ENCODE measurements at places on chromosomes 2 and 18.

DNA sequence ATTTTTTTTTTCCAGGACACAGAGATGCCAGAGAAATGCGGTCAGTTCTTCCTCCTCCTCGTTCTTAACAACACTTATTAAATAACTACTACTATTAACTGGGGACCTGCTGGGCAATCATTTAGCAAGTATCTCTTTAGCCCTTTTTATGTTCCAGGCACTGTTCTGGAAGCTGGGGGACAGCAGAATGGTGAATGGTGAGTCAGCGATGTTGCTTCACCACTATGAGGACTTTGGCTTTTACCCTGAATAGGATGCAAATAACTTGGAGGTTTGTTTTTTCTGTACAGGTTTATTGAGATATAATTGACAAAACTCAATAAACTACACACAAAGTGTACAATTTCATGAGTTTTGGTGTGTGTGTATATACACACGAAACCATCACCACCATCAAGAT, 179.9 kb upstream of the MSH6 start:
- peak; percentile 1 for DNase-seq

DNA sequence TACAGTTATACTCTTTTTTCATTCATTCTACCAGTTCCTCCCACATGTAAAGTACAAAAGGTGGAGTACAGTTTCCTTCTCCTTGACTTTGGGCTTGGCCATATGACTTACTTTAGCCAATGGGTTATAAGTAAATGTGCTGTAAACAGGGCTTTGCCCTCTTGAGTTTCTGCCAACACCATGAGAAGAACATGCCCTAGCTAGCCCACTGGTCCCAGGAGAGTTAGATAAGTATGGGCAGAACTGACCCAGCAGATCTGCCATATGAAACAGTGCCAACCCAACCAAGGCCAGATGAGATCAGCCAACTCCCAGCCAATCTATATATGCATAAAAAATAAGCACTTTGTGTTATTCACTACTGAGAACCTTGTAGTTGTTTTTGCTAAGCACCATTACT, 25.5 kb downstream of the ZC3H8 start:
- no peak for DNase-seq

DNA sequence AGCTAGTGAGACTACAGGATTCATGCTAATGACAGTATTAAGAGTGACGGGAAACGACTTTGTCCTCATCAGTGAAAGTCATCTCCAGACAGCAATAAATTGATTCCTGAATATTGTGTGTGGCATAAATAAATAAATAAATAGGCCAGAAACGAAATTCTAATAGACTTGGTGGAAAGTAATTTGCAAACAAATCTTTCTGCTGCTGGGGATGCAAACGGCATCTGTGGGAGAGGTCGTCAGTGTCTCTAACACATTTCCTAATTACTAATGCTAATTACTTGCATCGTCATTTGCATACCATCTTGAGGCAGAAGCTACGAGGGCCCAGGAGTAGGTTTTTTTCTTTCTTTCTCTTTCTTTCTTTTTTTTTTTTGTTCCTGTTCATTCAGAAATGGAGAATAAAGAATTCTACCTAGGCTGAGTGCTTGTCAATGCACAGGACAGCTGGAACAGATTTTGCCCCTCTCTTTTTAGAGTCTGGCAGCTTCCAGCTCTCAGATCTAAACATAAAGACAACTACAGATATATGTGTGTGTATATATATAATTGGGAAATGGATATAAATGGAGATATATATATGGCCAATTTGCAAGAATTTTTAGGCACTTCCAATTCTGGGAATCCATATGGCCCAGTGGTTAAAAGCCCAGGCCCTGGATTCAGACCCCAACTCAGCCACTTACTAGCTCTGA, 75.1 kb downstream of the SPP2 start:
- DNase-seq, result no peak

- DNase-seq, result peak; percentile 72
Measured at GRCh38 chr2:234467289-234467688, 29.6 kb downstream of the ARL4C start.

DNA sequence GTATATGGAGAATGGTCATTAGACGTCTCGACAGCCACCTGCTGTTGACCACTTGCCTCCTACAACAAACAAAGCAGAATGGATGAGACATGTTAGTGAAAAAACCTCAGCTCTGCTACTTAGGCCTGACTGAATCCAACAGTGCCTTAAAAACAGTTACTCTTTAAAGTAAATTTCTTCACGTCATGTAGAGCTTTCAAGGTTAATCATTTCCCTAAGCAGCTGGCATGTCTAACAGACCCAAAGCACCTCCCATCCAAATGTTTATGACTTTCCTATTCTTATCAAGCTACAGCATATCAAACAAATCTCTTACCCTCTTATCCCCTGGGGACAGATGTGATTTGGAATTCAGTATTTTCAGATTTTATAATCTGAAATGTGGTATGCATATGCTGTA, 75.6 kb upstream of the ITGB6 start:
- DNase-seq, result no peak

- DNase-seq, result no peak
Measured at GRCh38 chr2:11773747-11774525, 27.5 kb downstream of the LPIN1 start.

GRCh38 chr2:119156891-119157773, 1.4 kb downstream of the C1QL2 start:
- no peak for DNase-seq

Measured in non-pigmented ciliary epithelial cell (primary cell).